ENCODE measurements at places on chromosomes 6 and 20.
A peak's percentile ranks its signal among the peaks of the same experiment; 100 is the strongest.

DNA sequence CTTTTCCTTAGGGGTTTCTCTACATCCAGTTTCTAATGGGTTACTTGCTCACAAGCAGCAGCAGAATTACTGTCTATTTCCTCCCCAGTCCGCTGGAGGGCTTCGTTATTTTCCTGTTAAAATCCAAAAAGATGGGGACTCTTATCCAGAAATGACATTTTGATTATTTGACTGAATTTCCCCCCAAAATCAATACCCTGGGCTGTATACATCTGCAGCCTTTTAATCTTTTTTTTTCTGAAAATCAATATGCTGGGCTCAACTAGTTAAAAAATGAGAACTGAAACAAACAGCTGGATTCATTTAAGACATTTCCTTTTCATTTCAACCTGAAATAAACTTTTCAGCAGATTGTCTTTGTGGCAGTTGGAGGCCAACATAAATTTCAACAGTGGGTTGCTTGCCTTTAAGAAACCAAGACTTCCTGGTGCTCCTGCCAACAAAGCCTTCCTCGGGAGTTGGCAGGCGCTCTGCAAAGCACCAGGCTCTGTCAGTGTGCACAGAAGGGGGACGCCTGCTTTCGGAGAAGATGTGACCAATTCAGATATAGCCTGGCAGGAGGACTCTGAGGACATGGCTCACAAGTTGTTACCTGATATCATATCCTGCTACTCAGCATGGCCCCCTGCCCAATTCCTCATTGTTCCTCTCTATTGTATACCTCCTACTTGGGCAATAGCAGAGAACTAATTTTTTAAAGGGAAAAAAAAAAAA, 204.7 kb upstream of the ARG1 start:
- no peak for DNase-seq

- peak; percentile 39 for DNase-seq
Measured at GRCh38 chr6:36028088-36028876, 674 bp downstream of the MAPK14 start.

GRCh38 chr6:5237805-5238204, 22.9 kb downstream of the LYRM4 start:
- DNase-seq: no peak

DNA sequence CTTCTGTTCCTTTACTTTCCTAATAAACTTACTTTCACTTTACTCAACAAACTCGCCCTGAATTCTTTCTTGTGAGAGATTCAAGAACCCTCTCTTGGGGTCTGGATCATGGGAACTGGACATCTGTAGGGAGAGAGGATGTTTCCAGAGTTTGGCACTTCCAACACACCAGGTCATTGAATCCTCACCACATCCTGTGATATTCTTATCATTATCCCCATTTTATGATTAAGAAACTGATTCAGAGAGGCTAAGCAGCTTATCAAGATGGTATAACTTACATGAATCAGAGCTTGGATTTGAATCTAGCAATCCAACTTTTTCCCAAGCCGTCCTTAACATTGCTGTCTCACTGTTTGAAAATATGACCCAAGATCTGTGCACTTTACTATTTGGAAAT, 15.5 kb downstream of the PPIL6 start:
- DNase-seq: no peak

DNA sequence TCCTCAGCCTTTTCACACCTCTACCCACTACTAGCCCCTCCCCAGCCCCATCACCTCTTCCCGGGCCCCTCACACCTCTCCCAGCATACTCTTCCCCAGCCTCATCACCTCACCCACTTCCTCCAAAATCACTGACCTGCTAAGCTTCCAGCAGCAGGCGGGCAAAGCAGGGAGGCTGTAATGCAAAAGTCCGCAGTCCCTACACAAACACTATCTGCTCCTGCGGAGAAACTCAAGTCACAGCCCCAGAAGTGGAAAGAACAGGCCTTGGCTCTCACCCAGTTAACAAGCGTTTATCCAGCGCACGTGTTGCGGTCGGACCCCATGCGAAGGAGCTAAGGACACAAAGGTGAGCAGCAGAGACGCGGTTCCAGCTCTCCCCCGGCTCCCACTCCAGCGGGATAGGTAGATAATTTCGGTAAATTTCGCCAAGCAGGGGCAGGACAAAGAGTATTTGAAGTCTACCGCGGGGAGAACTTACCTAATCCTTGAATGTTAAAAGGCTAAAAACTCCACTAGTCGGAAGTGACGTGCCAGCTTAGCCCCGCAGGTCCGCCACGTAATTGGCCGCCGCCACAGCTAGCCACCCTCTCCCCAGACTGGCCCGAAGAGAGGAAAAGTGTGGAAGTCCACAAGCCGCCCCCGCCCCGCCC, 728 bp upstream of the TRIM39 start:
- DNase-seq: peak; percentile 42

DNA sequence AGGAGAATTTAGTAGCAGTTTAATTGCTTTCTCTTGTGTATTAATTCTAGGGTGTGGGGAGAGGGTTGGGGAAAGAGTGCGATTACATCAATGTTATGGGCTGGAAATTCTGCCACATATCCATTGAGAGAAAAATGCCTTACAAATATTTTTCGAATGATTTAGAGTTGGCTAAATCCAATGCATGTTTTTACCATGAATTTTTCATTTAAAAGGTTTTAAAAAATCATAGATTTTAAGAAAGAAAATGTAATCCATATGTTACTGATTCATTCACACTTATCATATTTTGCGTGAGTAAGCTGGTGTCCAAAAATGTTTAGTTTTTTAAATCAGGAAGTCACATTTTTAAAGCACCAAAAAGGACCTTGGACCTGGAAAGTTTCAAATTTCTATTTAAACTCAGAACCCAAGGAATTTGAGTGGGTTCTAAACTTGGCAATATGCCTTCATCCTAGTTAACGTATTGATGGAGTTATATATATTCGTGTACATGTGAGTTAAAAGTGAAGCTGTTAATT, 627.4 kb upstream of the CITED2 start:
- no peak for DNase-seq

GRCh38 chr6:144106206-144106605, 10.8 kb upstream of the SF3B5 start:
- DNase-seq: no peak

- no peak for DNase-seq
Measured at GRCh38 chr6:143601504-143601903, 76.3 kb upstream of the PHACTR2 start.

- no peak for DNase-seq
Measured at GRCh38 chr20:54843865-54844264, 368.5 kb downstream of the DOK5 start.

- no peak for DNase-seq
Measured at GRCh38 chr20:516799-517198, 26.8 kb downstream of the CSNK2A1 start.

DNA sequence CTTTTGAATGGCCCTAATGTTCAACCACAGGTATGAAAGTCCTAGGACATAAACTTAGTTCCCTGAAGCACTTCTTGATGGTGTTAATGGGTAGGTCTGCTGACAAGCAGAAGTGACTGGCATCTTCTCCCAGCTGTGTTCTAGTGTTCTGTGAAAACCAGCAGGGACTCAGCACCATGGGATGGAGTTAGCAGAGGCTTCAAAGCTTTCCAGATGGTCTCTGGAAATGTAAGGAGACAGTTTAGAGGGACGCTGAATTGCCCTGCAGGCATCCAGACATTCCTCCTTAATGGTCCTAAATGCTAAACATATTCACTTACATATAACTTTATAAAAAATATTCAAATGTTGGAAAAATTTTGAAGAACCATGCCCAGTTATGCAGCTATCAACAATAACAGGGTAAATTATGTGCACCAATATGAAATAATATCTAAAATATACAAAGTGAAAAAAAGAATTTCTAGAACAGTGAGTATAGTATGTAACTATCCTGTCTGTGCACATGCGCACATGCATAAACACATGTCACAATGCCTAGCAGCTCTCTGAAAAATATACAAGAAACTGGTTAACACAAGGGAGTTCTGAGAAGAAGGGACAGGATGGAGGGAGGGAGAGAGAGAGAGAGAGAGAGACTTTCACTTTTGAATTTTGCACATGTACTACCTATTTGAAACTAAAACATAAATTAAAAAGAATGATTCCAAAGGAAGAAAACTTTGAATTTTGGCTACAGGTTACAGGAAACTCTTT, 87.2 kb downstream of the PRDM1 start:
- no peak for DNase-seq

DNA sequence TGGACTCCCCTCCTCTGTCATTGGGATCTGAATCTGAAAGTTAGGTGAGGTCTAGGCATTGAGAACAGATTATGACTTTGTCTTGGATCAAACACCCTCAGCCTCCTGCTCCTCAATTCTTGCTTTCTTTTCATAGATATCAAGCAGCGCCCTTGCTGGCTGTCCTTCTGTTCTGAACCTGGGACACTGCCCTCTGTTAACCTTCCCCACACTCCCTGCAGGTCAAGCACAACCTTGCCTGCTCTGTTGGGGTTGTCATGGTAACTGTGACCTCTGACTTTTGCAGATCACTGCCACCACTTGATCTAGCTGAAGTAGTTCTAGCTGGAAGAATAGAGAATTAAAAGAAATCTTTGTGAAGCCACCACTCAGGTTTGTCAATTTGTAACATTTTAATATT, 16.4 kb upstream of the MICA start:
- DNase-seq: no peak
